ENCODE measurements at places on chromosomes 2 and 18.
A peak's percentile ranks its signal among the peaks of the same experiment; 100 is the strongest.

GRCh38 chr2:207385903-207386302 lies 143.9 kb upstream of the CREB1 start:
- no peak for DNase-seq

- no peak for DNase-seq
Measured at GRCh38 chr2:215120401-215120800, 18.0 kb downstream of the ABCA12 start.

GRCh38 chr2:19993731-19994130 lies 3.8 kb upstream of the WDR35 start:
- no peak for DNase-seq

DNA sequence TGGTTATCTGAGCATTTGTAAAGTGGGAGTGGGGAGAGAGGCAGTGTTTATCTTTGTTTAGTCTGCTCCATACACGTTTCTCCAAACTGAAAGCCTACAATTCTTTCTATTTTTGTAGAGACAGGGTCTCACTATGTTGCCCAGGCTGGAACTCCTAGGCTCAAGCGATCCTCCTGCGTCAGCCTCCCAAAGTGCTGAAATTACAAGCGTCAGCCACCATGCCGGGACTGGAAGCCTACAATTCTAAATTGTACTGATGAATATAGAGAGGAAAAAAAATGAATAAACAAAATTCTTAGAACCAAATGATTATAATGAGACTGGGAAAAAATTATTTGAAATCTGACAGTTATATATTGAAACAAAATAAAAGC lies 1.4 kb upstream of the ZFAND2B start:
- no peak for DNase-seq

DNA sequence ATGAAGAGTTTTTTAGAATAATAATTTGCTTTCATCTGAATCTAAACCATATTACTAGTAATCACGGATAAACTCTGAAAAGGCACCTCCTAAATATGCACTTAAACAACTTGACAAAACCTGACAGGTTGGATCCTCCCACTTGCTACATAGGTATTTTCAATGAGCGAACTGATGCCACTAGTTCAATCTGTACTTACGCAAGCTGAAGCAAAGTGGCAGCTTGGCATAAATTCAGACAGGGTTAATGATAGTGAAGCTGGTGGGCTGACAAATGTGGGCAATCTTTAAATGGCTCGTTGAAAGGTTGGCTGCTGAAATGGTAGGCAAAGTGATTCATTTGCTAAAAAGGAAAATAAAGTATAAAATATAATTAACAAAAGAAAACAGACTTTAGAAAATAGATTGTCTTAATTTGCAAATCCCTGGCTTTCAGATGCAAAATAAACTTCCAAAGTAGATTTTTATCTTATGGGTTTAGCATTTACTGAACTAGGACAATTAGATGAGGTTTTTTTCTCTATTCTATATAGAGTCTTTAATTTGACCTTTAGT lies 1713.5 kb upstream of the SLC39A10 start:
- no peak for DNase-seq

DNA sequence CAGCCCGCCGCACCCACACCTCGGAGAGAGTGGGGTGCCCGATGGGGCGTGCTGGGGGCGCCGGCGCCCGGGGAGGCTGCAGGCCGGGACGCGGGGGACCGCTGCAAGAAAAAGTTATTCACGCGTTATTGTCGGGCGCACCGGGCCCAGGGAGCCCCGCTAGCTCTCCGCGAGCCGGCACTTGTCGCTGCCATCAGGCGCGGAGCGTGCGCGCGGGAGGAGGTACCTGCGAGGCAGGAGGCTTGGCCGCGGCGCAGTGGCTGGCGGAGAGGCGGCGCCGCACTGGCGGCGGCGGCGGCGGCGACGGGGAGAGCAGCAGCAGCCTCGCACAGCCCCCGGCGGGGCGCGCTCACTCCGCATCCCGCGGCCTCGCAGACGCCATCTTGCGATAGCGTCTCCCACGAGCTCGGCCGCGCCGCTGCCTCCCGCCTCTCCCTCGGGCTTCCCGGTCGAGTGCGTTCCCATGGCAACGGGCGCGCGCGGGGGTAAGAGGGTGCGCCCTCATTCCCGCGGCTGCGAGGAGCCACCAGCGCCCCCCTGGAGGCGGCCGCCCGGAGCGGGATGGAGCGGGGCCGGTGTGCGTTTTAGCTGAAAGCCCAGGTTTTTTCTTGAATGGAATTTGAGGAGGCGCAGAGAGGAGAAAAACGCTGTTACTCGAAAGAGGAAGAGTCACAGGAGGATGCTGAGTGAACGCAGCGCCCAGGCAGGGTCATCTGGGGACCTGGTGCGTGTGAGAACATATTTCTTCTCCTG lies at the start of gene CHN1:
CHN1 (minus strand) TSS at position 402 of the 753 bp plus-strand sequence. CDS start 469 bp downstream, outside the sequence.
- DNase-seq: no peak

- no peak for DNase-seq
Measured at GRCh38 chr2:130852521-130853115, 15.9 kb downstream of the ARHGEF4 start.

GRCh38 chr2:190922376-190922775 lies 41.8 kb downstream of the GLS start:
- DNase-seq: no peak

DNA sequence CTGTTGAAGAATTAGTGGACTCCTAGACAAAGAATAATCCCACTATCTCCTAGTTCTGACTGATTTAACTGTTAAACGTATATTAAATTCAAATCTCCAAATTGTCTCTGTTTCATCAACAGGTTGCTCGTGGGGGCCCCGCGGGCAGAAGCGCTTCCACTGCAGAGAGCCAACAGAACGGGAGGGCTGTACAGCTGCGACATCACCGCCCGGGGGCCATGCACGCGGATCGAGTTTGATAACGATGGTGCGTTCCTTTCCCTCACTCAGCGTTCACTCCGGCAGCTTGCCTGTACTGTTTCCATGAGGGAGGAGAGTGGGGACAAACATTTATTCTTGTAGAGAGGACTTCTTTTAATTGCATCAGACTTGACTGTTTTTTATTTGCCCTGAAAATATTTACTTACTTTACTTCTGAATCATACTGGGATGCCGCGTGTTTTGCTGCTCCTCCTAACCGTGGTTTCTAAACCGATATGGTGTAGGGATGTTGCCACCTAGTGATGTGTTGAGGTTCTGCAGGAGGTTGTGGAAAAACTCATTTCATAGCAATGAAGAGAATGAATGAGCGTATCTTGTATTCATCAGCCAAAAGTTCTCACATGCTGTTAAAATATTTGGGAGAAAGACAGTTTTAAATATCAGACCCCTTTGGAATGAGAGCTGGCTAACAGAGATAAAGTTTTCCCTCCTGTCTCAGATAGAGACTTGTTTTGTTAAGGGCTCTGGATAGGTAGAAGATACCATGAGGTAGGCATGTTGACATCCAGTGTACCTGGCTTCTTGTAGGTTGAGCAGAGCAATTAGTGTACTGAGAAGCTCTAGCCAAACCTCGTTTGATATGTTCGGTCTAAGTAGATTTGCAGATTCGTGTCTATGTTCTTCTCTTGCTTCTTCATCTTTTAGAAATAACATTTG lies 38.3 kb downstream of the ITGA6 start:
- DNase-seq: peak; percentile 67

DNA sequence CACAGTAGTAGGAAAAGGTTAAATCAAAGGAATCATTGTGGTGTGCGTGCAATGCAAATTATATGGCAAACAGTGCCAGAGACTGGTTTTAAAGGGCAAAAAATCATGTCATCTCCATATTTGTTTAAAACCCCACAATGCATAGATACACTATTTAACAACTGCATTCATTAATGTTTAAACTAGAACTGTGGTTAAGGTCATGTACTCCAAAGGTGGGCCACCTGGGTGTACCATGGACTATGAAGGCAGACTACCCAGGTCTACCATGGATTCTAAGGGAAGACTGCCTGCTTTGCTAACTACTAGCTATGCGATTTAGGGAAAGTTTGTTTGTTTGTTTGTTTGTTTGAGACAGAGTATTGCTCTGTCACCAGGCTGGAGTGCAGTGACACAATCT lies 356.3 kb downstream of the ZEB2 start:
- no peak for DNase-seq

- peak; percentile 50 for DNase-seq
Measured at GRCh38 chr18:76412010-76412817, 82.8 kb downstream of the ZNF516 start.

DNA sequence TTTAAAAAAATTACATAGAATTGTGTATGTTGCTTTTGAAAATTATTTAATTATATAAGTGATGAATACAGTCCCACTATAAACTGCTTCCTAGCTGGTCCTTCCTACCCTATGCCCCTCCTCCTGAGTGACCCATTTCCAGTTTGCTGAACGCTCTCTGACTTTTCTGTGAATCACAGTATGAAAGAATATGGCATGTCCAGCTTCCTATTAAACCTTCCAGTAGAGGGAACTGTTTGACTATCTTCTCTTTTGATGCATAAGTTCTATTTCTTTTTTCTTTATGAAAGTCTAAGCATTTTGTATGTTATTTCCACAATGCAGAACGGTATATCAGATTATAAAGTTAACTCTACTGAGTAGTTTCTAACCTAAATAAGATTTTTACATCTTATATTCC lies 41.3 kb downstream of the PSMG2 start:
- peak; percentile 82 for DNase-seq

DNA sequence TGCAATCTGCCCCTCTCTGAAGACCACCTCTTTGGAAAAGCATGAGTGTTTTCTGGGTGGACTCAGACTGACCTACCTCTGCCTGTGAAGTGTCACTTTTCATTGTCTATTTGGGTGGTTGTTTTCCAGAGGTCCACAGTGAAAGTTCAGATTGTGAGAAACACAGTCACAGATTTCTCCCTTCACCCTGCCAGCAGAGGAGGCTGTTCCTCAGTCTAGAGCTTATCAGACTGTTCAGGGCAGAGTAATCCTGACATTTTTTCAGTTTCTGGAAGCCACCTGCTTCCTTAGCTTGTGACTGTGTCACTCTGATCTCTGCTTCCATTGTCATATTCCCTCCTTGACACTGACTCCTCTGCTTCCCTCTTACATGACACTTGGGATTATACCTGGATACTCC lies 55.4 kb upstream of the RMP24 start:
- no peak for DNase-seq

DNA sequence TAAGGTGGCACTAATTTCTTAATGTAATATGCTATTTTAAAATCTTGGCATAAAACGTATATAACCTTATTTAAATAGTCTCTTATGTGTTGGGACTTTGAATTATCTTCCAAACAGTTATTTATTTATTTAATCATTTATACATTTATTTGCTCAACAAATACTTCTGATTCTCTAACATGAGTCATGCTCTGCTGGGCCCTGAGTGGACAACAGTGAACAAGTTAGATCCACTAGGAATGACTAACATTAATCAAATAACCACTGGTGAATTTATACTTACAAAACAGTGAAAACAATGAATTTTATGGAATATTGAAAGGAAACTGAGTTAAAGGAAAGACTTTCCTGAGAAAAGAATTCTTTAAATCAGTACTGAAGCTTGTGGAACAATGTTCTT lies 1257.2 kb upstream of the CHAC2 start:
- DNase-seq: no peak

- DNase-seq: no peak
Measured at GRCh38 chr2:62306751-62307468, 111.0 kb downstream of the B3GNT2 start.

DNA sequence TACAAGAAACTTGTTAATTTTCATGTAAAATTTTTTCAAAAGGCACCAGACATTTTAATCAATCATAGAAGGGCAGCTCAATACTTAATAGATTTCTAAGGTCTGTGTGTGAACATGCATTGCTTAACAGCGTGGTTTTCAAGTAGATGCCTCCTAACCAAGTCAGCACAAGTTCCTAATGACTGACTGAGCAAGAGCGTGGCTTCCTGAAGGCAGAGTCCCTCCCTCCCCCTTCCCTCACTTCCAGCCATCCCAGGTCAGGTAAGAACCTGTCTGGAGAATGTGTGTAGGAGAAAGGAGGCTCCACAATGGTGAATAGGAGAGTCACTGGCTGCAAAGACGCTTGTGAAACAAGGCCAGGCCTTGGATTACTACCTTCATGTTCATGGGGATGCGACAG lies 33.5 kb upstream of the DAPL1 start:
- no peak for DNase-seq

DNA sequence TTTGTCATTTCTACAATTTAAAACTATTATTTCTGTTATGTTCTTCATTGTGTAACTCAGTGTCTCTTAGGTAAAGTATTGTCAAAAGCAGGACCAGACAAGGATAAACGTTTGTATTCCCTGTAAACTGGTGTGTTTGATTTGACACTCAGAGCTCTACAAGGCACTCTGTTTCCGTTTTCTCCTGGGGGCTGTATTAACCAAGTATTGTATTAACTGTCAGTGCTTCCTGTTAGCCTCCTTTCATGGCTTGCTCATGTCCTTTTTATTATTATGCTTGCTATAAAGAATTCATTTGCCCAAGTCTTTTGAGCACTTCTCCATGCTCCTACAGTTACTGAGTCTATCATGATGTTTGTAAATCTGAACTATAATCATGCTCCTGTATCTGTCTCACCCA lies 323.7 kb downstream of the LPIN1 start:
- no peak for DNase-seq

GRCh38 chr2:169590804-169591203 lies 6.7 kb downstream of the PPIG start:
- DNase-seq: no peak

- no peak for DNase-seq
Measured at GRCh38 chr18:63254716-63255399, 64.7 kb downstream of the BCL2 start.

DNA sequence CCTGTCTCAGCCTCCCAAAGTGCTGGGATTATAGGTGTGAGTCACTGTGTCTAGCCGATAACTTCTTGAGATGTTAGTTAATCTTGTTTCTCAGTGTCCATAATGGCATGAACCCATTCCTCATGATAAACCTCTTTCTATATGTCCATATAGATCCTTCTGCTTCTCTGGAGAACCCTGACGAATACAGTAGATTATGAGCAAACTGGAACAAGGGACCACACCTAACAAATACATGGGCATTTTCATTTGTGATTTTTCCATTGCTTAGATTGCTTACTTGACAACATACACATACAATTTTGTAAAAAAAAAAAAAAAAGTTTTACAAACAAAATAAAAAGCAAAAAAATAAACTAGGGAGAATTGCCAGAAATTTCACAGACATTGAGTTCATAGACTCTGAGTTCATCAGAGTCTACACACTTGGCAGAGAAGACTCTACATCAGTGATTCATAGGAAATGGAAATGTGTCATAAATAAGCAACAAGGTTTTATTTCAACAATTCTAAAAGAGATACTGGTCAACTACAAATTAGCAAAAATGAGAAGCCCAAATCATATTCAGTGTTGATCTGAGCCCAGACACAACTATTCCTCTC lies 96.7 kb downstream of the GALR1 start:
- peak; percentile 37 for DNase-seq

Data from urothelium cell line (cell line).